ENCODE measurements at places on chromosomes 7 and 10. TPM values are rescaled to one million over a fixed set of nuclear protein-coding genes. Genes with fewer than 3 reads are reported as not detected.

DNA sequence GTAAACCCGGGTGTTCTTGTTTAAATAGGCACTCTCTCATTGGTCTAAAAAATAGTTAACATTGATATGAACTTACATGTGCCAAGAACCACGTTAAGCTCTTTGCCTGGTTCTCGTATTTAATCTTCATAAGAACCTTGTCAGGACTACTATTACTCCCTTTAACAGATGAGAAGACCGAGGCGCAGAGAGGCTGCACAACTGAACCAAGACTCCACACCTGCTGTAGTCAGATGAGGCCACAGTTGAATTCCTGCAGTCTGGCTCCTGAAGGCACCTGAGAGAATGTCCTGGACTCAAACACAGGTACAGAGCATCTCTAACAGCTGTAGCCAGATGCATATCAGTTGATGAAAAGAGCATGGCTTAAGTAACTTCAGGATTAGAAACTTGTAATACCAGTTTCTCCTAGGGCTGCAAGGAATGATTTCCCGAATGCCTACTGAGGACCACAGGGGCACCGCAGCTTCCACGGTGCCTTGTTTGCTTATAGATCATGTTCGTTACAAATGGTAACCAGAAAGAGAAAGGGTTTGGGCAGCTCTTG, 9.5 kb downstream of the DDC start:
- DNase-seq = no peak

DNA sequence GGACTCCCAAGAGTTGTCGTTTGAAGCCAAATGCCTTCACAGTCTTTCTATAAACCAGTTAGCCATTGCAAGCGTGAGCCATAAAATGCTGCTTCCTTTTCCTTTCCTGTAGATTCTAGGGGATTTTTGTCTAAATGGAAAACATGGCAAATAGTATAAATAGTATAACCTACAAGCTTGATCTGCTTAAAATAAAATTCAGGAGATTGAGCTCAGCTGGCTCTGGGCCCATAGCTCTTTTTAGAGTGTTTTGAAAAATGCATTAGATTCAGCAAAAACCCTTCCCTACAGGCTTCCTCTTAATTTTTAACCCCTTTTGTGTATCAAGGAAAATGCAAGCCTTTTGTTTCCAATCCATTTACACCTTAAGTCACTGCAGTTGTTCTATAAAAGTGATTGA, 190.1 kb upstream of the GDF10 start:
- DNase-seq = no peak

DNA sequence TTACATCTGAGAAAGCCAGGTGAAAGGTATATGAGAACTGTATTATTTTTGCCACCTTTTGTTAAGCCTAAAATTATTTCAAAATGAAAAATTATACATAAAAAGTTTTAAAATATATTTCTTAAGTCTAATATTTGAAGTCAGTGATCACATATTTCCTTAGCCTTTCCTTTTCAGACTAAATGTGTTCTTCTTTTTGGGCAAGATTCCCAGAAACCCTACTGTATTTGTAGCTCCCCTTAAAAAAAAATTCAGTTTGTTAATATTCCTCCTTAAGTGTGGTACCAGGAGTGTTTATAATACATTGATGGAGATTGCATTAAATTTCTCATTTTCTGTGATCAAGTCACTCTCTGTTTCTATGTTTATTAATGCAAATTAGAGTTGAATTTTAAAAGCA, 22.8 kb downstream of the DNAJC1 start:
- DNase-seq = no peak

The SRPK2 gene
- total RNA-seq = 38.5 TPM

The ADRA2A gene
- total RNA-seq = not detected
